Stimulated activated memory B cell treated with anti-CD40 and anti-IgM and Interleukin-4, amounts not matched to agents 10 μg/mL and 1 μg/mL and 100 μg/mL, for 72 hours (primary cell): ENCODE measurements at places on chromosomes 16 and 17.

GRCh38 chr17:50883850-50884438 is 17.8 kb upstream of the TOB1 start:
- ATAC-seq = peak; percentile 87

DNA sequence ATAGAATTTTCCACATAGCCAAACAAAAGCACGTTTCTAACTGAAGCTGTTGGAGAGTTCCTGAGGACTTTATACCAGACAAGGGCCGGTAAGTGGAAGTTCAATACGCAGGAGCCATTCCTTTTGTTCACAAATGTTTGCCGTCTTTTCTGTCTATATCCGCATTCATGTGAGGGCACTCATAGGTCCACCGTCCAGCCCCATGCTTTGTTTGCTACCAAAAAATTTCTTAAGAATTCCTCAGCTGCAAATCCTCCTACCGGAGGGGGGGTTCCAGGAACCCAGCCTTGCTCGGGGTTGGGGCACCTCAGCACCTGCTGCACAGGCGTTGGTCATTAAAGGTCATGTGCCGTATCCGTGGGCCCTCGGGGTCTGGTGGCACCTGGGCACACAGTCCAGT is 276.8 kb downstream of the SEC14L1 start:
- no peak for ATAC-seq

DNA sequence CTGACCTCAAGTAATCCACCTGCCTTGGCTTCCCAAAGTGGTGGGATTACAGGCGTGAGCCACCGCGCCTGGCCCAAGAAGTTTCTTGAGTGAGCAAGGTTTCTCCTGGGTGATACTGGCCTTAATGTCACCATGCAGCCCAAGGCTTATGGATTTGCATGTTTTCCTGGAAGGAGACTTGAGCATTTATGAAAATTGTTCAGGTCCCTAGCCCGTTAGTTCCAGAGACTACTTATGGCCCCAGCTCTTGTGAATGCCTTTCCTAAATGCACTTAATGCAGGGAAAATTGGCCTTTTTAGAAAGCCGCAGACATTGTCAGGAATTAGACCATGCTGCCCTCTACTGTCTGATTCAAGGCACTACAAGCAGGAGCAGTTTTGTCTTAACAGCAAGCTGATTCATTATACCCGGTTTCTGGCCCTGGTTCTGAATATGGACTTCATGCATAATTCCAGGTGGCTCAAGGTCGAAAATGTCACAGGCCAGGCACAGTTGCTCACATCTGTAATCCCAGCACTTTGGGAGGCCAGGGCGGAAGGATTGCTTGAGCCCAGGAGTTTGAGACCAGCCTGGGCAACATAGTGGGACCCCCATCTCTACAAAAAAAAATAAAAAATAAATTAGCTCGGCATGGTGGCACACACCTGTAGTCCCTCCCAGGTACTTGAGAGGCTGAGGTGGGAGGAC is 91.3 kb downstream of the SNX29 start:
- peak; percentile 71 for ATAC-seq

- no peak for ATAC-seq
Observed at GRCh38 chr17:64461788-64462187, 12.9 kb downstream of the MILR1 start.

DNA sequence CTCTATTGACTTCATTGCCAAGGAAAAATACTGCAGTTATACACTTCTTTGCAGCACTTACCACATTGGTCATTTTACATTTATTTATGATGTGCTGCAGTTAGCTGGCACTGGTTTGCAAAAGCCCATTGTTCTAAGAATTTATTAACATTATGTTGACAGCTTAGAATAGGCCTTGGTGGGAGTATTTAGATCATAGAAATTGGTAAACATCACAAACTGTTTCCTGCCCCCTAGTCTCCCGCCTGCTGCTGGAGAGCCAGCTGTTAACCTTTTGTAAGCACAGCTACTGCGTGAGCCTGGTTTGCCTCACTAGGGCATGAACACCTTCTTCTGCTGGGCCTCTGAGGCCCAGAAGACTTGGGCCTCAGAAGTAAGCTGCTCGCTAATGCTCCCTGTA is 651.4 kb upstream of the GOT2 start:
- ATAC-seq = no peak

DNA sequence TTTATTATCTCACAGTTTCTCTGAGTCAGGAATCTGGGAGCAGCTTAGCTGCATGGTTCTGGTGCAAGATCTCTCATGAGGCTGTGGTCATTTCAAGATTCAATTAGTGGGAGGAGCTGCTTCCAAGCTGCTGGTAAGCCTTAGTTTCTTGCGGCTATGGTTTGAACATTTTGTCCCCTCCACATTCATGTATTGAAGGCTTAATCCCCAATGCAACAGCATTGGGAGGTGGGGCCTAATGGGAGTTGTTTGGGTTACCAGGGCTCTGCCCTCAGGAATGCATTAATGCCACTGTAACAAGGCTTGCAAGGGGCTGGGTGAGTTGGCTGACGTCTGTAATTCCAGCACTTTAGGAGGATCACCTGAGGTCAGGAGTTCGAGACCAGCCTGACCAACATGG is 272.9 kb downstream of the UTP18 start:
- no peak for ATAC-seq

DNA sequence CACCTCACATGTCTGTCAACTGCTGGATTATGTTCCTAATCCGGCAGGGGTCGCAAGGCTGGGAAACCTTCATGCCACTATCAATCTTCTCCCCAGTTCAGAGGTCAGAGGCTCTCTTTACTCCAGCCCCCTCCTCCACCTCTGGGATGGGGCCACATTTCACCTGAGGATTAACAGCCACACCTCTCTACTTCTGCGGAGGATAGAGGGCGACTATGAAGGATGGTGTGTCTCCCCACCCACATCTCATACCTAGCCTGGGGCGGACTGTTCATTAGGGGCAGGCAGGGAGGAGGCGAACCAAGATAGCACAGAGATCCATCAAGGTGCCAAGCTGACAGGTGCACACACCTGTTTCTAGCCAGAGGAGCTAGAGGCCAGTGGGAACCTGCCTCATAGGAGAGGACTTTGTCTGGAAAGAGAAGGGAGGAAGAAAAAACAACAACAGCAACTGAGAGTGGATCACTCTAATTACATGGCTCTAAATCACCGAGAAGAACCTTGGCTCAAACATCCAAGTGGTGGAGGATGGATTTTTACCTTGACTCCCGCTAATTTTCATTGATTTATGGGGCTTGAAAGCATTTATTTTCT is 41.9 kb upstream of the SKAP1 start:
- no peak for ATAC-seq

GRCh38 chr17:69454051-69454450 is 39.6 kb downstream of the MAP2K6 start:
- no peak for ATAC-seq

- ATAC-seq = no peak
Observed at GRCh38 chr16:5442054-5442453, 344.5 kb upstream of the EEF2KMT start.

DNA sequence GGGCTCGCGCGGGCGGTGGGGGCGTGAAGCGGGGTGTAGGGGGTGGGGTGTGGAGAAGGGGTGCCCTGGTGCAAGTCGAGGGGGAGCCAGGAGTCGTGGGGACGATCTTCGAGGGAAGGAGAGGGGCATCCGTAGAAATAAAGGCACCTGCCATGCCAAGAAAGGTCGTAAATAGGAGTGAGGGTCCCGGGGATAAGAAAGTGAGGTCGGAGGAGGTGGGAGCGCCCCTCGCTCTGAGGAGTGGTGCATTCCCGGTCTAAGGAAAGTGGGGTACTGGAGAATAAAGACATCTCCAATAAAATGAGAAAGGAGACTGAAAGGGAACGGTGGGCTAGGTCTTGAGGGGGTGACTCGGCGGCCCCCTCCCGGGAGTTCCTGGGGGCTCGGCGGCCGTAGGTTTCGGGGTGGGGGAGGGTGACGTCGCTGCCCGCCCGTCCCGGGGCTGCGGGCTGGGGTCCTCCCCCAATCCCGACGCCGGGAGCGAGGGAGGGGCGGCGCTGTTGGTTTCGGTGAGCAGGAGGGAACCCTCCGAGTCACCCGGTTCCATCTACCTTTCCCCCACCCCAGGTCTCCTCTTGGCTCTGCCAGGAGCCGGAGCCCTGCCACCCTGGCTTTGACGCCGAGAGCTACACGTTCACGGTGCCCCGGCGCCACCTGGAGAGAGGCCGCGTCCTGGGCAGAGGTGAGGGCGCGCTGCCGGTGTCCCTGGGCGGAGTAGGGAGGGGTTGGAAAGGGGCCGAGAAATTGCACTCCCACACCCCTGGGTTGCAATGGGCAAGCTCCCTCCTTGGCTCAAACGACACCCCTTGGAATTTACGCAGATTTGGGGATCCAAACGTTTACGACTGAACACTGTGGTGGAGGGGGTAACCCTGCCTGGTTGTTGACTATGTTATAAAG is 888 bp downstream of the CDH1 start:
- peak; percentile 14 for ATAC-seq
